ENCODE measurements at places on chromosomes 6 and 20.

GRCh38 chr6:151722342-151722741, 85.1 kb upstream of the ESR1 start:
- DNase-seq, result no peak

DNA sequence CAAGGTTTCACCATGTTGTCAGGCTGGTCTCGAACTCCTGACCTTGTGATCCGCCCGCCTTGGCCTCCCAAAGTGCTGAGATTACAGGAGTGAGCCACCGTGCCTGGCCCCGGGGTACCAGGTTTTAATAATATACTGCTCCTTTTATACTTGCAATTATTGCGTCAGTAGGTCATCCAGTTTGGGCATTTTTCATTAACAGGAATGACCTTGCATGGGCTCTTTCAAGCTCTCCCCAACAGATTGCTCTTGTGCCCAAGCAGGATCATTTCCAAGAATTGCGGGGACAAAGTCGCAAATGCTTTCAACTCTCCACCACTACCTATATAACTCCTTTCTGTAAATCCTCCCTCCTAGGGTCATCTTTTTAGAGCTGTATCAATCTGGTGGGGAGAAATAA, 23.8 kb downstream of the STK38 start:
- no peak for DNase-seq

DNA sequence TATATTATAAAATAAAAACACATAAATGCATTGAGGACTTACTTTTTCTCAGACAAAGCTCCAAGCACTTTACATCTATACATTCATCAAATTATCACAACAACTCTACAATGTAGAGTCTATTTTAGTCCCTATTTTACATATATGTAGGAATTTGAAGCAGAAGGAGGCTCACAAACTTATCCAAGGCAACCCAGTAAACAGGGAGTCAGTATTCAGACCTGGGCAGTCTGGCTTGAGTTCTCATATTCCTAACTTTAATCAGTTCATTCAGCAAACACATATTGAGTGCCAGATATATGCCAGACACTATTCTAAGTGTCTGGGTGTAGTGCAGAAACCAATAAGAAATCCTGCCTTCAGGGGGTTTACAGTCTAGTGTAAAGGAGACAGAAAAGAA, 129.2 kb downstream of the C6orf58 start:
- DNase-seq, result no peak

DNA sequence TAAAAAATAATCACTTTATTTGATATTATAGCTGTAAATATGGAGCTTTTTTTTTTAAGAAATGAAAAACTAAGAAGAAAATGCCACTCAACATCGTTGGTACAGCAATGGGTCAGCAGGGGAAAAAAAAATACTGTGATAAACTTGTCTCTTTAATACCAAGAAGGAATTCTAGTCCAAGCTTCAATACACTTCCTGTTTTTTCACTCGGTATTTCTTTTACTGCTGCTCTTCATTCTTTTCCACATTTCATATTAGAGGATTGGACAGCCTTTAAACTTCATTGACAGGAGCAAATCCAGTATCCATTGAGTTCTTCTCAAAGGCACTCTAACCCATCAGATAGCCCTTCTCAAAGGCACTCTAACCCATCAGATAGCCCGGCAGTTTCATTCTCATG, 22.2 kb upstream of the EZR start:
- no peak for DNase-seq

DNA sequence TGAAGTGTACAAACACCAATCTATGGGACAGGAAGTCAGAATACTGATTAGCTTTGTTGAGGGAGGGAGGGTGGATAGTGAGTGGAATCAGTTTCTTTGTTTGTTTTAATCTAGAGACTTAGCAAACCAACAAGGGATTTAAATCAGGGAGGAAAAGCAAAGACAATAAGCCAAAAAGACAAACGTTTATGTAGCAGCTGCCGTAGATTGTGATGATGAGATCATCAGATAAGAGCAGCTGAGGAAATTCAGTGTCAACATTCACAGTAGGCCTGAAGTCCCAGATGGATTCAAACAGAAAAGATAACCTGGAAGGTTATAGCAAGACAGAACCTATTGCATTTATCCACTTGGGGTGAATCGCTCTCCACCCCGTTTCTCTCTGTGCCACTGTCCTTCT, 104.9 kb upstream of the SYNDIG1 start:
- no peak for DNase-seq

DNA sequence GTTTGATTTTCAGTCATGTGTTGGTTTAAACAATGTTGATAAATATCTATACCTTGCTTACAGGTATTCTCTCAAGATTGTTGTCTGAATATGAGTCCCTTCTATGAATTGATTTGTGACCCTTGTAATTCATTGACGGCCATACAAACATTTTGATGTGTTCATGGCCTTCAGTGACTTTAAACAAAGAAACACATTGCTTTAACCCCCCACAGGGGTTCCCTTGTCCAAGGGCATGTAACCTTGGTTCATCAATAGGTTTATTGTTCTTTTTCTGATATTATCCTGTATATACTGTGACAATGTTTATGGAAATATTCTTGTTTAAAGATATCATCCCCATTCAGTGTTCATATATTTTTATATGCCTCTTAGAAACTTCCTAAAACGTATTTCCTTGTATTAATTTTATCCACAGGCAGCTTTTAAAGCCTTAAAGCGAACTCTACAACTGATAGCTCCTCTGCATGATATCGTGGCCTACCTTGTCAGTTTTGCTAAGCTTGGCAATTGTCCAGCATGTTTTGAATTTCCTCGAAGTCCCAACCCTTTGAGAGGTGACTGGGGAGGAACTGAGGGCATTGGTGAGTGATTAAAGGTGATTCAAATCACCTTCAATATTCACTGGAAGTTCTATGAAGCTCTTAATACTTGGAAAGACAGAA, 87.0 kb downstream of the CD164 start:
- no peak for DNase-seq

DNA sequence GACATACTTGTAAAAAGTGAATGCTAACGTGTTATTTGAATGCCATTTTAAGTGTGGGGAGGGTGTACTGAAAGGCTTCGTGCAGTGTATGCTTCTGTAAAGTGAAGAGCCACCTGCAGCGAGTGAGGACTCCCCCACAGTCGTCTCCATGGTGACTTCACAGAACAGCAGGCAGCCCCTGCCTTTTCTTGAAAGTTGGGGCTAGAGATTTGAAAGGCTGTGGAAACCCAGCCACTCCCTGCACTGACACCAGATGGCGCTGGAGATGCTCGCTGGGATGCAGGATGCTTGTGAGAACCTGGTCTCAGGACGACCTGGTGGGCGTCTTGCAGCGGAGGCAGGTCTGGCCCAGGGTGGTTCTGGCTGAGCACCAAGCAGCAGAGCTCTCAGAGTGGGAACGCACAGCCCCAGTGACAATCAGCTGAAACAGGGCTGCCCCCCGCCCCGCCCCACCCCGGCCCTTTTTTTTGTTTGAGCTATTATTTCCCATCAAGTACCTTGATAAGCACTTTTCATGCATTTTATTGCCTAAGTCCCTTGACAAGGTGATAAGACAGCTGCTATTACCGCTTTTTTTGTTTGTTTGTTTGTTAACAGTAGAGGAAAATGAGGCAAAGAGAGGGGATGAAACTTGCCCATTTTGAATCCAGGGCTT, 150.3 kb downstream of the SYCP2 start:
- DNase-seq, result peak; percentile 53

DNA sequence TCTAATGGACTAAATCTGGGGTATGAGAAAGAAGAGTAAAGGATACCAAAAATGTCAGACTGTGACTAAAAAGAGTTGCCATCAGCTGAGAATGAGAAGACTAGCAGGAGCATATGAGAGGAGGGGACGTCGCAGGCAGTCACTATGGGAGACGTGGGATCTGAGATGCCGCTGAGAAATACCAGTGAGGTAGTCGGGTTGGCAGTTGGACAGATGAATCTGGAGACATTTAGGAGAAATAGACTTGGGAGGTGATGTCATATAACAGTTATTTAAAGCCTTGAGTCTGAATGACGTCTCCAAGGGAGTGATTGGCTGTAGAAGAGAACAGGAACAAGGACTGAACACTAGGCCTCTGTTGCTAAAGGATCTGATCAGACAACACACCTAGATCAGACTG, 51.5 kb upstream of the TRIM26 start:
- DNase-seq, result no peak

DNA sequence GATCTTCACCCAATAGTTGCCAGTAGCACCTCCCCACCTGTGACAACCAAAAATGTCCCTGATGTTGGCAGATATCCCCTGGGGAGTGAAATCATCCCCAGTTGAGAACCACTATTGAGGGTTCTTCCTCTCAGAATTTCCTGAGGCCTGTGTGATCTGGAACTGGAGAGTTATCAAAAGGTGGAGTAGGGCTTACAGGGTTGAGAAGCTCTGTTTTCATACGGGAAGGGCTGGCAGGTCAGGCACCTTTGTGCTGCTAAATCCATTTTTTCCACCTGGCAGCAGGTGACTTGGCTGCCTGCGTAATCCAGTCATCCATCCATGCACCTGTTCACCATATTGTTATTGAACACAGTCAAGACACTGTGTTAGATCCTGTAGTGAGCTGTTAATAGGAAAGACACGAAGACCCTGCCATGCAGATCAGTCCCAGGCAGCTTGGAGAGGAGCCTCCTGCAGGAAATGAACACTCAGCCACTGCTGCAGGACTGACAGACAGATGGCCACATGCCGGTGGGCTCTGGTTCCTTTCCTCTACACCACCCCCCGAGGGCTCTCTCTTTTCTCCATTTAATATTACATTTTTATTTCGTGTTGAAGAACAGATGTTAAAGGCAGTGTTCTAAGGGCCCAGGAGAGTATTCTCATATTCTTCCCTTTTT, 5.4 kb downstream of the DUSP22 start:
- DNase-seq, result no peak

DNA sequence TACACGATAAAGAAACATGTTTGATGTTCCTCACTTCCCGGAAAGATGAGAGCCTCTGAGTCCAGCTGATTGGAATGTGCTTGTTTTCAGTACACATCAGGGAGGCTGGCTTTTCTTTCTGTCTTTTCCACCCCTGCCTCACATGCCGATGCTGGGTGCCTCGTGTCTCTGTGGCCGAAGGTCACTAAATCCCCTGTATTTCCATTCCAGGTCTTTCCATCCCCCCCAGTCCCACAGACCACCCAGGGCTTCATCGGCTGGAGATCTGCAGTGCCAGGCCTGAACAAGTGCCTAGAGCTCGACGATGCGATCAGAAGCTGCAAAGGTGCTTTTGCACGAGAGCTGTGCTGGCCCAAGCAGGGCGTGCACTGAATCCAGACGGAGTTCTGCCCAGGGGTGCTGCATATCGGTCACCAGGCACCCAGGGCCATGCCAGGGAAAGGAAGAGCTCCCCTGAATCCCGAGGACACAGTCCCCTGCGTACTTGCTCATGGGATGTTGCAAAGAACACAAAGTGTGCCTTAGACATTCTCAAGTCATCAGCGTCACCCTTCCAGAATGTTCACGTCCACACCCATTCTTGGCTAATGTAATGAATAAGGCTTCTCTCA, 67.9 kb downstream of the ANKRD60 start:
- no peak for DNase-seq

DNA sequence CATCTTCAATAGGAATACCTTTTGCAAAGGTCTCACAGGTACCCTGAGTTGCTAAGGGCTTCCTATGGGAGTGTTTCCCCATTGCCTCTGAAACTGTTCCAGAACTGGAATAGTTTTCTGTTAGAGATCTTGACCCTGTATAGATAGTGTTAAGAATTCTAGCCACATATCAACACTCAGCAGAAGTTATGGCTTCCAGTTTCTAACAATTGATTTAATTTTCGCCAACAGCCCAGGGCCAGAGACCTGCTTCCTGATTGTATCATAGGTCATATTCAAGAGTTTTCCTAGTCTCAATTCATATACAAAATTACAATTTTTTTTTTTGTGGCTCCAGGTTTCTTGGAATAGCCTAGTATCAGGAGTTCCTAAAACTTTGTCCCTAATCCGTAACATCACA, 61.0 kb downstream of the PXDC1 start:
- no peak for DNase-seq

DNA sequence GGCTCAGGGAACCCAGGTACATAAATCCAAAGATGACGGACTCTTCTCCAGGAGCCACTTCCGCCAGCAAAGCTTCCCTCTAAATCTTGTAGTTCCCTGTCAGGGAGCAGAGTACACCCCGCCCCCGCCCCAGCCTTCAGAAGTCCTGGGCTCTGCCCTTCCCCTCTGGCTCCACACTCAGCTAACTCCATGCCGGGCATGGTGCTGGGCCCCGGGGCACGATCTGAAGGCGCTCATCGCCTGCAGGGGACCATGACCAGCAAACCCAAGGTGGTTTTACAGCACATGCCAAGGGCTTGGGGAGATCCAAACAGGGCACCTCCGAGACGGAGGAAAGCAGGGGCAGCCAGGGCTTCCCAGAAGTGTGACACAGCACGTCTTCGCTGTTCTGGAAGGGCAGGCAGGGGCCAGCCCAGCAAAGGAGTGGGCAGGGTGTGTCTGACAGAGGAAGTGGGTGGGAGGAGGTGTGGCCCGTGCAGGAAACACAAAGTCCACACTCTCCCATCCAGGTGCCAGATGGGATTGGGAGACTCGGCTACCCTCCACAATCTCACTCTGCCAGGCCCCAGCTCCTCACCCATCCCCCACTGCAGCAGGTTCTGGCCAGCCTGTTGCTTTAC, 41.6 kb upstream of the SLC22A2 start:
- DNase-seq, result no peak

GRCh38 chr6:116406678-116407345, 36.1 kb downstream of the DSE start:
- no peak for DNase-seq

DNA sequence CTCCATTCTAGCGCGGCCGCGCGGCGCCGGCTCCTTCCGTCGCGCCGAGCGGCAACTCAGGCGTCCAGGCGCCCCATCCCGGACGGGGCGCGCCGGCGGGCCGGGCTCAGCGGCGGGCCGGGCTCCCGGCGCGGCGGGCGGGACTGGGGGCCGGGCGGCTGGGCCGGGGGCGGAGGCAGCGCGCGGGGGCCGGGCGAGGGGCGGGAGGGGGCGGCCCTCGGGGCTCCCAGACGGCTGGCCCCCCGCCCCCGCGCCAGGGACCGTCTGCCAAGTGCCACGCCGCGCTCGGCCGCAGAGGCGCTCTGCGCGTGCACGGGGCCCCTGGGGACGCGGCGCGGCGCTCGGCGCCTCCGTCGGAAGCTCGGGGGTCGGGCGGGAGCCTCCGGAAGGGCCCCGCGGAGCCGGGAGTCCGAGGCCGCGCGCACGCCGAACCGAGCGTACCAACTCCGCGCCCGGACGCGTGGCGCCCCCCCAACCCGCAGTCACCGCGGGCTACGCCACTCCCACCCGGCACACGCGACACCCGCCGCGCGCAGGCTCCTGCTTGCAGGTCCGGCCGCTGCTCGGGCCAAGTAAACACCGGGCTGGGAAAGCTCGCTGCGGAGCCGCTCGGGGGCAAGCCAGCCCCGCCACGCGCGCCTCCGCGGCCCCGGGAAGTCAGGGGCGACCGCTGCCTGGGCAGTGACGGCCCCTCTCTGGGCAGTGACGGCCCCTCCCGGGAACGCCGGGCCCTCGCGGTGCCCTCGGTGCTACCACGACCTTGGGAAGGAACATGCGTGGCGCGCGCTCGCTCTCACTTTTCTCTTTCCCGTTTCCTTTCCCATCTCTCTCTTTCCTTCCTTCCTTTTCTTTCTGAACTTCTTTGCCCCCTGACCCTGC, at the start of gene PREX1:
Gene PREX1, minus strand, starts transcription at position 145 of the 879 bp plus-strand sequence. Its CDS starts 139 bp downstream, at position 6.
- DNase-seq, result peak; percentile 94
